ENCODE measurements at places on chromosomes 3 and 15.

- no peak for DNase-seq
Observed at GRCh38 chr3:149473357-149474249, 894 bp upstream of the TM4SF4 start.

DNA sequence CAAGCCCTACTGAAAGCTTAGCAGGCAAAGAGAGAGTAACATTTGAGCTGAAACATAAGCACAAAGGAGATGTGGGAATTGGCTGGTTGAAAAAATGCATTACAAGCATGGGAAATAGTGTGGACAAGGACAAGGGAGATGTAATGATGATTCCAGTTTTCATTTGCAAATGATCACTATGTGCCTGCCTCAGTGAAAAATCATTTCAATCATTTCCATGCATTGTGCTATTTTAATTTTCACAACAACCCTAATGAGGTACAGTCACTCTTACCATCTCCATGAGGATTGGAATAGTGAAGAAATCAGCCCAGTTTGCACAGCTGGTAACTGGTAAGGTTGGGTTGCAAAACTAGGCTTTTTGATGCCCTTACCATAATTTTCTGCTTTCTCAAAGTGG is 123.2 kb downstream of the ARNT2 start:
- DNase-seq = no peak

DNA sequence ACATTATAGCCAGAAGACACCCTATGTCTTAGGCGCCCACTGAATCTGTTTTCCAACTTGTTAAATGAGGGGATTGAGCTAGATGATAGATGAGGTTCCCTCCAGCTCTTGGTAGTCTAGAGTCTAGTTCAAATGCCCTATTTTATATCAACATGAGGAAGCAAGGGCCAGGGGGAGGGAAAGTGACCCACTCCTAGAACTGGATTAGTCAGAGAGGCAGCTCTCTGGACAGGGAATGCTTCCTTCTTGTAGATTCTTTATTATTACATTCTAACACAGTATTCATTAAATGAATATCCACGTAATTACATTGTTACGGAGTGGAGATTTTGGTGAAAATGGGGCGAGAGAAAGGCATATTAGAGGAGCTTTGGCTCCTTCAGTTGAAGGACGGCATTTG is 89.5 kb downstream of the RAD18 start:
- no peak for DNase-seq

DNA sequence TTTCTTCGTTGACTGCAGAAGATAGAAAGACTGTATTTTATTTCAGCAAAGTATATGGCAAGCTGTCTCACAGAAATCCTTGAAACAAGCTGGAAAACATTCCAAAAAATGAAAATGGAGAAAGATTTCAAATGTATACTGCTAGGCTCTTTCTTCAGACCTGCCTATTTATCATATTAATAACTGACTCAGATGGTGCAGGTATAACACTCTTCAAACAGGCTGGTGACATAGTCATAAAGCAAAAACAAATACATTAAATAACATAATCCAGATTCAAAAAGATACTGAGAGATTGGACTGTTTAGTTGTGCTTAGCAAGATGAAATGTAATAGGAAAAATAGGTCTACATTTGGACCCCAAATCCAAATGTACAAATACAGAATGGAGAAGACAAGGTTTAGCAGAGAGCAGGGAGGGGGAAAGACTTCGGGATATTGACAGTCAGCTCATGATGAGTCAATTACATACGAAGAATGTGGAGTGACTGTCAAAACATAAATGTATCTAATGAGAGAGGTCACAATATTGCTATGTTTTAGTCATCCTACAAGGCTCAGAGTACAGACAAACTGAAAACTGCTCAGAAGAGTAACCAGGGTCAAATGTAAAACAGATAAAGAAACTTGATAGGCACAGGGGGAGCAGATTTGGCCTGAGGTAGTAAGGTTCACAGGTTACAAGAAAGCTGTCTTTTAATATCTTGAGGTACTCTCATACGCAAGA is 88.7 kb downstream of the DMXL2 start:
- no peak for DNase-seq

GRCh38 chr15:31403096-31403495 is 76.5 kb downstream of the KLF13 start:
- no peak for DNase-seq

GRCh38 chr15:88987591-88987933 is 74.4 kb upstream of the MFGE8 start:
- DNase-seq = no peak

DNA sequence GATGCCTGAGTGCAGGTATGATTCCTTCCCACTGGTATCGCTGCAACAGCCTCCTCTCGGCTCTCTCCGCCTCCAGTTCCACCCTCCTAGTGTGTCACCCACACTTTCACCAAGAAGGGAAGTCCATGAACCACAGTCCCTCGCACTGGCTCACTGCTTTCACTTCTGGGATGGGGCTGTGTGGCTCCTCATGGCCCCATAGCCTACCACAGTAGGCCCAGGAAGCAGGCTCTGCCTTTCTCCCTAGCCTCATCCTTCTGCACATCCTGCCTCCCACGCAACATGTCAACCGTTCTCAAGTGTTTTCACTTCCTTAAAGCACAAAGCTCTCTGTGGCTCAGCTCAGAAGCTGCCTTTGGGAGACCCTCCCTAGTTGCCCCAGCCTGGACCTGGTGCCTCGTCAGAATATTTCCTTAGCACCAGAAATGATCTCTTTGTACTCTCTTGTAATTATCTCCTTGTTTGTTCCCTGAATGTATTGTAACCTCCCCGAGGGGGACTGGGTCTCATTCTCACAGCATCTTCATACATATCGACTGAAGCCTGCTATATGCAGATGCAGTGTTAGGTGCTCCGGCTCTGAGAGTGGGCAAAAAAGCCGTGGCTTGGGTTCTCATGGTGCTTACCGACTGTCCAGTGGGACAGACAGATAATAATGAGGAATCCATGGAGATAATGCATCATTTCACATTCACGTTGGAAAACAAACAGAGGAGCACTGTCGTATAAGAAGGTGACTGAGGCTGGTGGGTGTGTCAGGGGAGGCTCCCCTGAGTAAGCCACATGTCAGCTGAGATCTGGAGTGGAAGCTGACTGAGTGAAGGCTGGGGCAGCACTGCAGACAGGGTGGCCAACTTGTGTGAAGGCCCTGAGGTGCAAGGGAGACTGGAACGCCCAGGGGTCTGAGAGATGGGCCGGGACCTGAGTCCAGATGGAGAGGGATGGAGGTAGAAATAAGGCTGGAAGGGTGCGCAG is 107.1 kb downstream of the DGKG start:
- peak; percentile 52 for DNase-seq

GRCh38 chr3:169554611-169555010 is 108.9 kb downstream of the MECOM start:
- DNase-seq = no peak

- DNase-seq = no peak
Observed at GRCh38 chr3:31132132-31132769, 237.8 kb upstream of the GADL1 start.

GRCh38 chr15:88074386-88074785 is 182.2 kb downstream of the NTRK3 start:
- DNase-seq = no peak

GRCh38 chr15:25719101-25719985 is 143.8 kb downstream of the ATP10A start:
- DNase-seq = no peak

DNA sequence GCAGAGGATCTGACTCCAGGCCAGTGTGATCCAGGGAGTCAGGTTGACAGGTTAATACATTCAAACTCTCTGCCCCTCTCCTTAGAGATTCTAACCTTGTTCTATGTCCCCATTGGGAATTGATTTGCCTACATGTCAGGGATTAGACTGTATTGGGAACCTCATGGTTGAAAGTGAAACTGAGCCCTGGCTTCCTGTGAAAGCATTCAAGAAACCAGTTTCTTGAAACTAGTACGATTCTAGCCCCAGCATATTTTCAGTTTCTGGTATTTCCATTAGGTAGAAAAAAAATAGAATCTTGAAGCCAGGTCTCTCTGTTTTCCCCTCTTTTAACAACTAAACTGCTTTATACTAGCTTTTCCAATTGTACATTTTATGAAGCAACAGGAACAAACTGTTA is 140.4 kb upstream of the ABI3BP start:
- DNase-seq = no peak

GRCh38 chr3:84772841-84773240 is 185.9 kb upstream of the CADM2 start:
- DNase-seq = no peak

GRCh38 chr3:127694467-127695215 is 21.9 kb downstream of the ABTB1 start:
- peak; percentile 52 for DNase-seq

GRCh38 chr15:64894395-64895056 is 17.2 kb upstream of the ANKDD1A start:
- DNase-seq = peak; percentile 82

DNA sequence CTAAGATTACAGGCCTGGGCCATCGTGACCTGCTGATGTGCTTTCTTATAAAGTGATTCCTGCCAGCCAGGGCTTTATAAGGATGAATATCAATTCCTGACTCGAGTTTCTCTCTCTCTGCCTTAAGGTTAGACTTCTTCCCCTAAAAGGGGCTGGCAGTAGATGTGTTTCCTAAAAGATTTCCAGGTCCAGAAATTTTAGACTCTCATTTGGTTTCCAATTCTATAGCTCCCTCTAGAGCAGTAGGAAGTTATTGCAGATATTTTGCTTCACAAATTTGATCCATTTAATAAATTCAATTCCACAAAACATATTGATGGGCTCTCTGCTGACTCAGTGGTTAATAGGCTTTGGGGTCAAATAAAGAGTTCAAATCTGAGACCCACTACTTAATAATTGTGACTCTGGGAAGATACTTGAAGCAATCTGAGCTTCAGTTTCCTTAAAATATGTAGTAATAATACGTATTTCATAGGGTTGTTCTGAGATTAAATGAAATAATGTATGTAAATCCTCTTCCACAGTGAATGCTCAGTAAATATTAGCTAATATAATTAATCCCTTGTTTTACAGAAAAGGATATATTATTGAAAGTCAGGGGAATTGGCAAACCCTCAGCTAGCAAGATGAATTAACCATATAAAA is 2.1 kb downstream of the TRIM69 start:
- DNase-seq = no peak

GRCh38 chr15:92751528-92751927 is 96.0 kb upstream of the FAM174B start:
- DNase-seq = no peak

DNA sequence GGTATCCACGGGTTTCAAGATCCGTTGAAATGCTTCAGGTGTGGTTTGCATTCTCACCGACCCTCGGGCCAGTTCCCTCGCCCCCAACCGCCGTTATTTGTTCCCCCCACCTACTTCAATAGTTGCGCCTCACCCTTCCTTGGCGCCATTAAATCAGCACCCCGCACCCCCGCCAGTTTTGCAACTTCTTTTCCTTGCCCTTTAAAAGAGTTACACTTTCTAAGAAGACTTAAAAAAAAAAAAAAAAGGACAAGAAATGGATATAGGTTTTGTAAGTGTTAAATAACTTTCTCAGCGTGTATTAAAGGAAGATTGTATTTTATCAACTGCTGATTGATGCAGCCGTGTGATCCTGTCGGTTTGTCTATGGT is 87.2 kb downstream of the NR2F2 start:
- no peak for DNase-seq

GRCh38 chr3:55066551-55067047 is 138.7 kb upstream of the LRTM1 start:
- no peak for DNase-seq

DNA sequence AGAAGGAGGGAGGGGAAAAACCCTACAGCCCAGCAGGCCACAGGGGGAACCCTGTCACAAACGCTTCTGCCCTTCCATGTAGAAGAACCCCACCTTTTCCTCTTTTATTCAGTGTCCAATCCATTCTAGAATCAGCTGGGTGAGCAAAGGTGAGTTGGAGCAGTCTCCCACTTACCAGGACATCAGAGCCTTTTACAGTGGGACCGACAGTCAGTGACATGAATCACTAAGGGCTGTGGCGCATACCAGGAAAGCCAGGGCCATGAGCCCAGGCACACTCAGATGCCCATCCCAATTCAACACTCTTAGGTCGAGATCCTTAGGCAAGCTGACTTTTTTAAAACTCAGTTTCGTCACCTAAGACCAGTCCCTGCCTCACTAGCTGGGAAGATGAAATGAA is 146.1 kb downstream of the AQP9 start:
- DNase-seq = no peak

DNA sequence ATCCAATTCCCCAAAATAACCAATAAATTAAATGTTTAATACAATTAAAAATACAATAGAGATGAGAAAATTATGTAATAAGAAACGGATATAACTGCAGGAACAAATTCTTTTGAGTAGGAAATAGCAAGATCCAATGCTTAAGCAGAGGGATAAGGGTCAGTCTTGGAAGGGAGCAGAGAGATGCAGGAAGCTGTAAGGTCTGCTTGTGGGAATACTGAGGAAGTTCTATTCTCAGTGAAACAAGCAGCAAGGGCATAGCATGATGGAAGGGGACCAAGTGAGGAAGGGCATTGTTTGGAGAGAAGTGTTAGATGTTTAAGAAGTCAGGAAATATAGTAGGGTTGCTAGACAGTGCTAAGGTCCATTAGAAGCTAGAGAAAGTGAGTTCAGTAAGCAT is 409.0 kb downstream of the TBC1D5 start:
- no peak for DNase-seq

GRCh38 chr3:113232342-113232741 is 21.0 kb downstream of the BOC start:
- no peak for DNase-seq

GRCh38 chr3:42547401-42547945 is 34.3 kb downstream of the SEC22C start:
- peak; percentile 82 for DNase-seq

DNA sequence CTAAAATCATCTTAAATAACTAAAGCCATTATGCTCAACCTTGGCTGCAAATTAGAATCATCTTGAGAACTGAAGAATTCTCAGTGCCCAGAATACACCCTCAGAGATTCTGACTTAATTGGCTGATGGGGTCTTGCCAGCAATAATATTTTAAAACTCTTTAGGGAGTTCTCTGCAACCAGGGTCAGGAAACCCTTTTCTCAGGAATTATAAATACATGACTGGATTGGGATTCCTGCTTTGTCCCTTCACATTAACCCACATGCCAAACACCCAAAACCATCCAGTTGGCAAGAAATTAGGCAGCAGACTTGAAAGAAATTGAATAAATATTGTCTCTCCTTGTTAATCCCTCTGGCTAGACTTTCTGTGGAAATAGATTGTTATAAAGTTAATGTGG is 482.3 kb upstream of the NECTIN3 start:
- DNase-seq = no peak

- no peak for DNase-seq
Observed at GRCh38 chr3:115099986-115100571, 47.0 kb downstream of the ZBTB20 start.

DNA sequence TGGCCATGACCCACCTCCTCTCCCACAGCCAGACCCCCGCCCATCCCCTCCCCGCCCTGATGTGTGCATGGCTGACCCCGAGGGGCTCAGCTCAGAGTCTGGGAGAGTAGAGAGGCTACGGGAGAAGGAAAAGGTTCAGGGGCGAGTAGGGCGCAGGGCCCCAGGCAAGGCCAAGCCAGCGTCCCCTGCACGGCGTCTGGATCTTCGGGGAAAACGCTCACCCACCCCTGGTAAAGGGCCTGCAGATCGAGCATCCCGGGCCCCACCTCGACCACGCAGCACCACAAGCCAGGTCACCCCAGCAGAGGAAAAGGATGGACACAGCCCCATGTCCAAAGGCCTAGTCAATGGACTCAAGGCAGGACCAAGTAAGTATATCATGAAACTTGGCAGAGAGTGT is 11.7 kb downstream of the MAP1A start:
- DNase-seq = peak; percentile 2

GRCh38 chr3:108877901-108878300 is 55.3 kb downstream of the TRAT1 start:
- no peak for DNase-seq
